Activated T-helper 1 cell treated with anti-CD3 and anti-CD28 coated beads, Interleukin-2, amount 50 U/mL, for 16 hours (primary cell): ENCODE measurements at places on chromosomes 13 and 19.
A peak's percentile ranks its signal among the peaks of the same experiment; 100 is the strongest.

DNA sequence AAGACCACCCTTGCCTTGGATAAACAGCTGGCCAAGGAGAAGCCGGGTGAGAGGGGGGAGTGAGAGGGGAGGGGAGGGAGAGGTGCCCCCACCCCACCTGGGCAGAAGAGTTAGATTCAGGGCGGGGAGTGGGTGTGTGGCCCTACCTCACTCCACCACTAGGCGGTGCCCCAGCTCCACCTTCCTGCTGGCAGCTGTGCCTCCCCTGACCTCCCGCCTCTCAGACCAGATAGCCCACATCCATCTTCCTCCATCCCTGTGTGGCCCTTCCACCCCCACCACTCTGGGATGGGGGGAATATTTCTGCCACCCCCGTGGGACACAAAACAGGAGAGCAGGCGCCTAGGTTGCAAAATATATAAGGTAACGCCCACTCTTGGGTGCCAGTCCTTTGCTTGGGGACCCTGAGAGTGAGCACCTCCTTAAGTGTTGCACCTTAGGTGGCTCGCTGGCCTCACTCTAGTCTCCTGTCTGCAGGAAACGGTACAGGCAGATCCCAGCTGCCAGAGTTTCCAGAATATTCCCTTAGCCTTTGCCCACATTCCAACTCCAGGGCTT, 13.8 kb upstream of the EHD2 start:
- peak; percentile 37 for DNase-seq

GRCh38 chr19:32708457-32708856, 11.1 kb upstream of the TDRD12 start:
- DNase-seq, result no peak

DNA sequence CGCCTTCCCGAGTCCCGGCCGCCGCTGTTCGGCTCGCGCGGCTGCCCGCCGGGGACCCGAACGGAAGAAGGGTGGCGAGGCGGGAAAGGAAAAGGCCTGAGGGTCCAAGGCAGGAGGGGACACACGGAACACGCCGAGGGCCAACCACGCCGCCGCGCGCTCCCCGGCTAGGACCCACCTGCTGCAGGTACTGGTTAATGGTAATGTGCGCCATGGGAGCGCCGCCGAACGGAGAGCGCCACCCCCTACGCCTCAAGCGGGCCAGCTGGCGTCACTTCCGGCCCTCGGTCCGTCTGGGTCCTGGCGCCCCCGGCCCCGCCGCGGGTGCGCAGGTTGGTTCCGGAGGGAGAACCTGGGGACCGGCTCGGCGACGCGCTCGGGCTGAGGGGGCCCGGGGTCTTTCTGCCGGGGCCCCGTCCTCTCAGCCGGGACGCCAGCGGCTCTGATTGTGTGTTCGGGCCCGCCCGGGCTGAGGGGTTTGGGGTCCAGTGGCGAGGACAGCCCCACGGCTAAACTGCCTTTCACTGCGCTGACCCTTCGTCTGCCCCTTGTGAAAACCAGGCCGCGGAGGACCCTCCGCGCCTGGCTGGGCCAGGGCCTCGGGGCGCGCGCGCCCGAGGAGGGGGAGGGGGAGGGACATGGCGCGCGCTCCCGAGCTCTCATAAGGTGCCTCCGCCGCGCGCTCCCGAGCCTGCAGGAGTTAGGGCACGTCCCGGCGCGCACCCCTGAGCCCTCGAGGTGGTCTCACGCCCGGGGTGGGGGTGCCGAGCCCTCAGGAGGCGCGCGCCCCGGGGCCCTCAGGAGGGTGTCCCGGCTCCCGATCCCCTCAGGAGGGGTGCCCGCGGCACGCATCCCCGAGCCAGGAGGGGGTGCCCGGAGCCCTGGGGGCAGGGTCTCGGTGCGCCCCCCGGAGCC, at the start of gene PCID2:
Gene PCID2, minus strand, starts transcription at position 249 of the 915 bp plus-strand sequence. Its CDS starts 35 bp downstream, at position 214.
- peak; percentile 87 for DNase-seq

GRCh38 chr19:5032101-5032967, 63.4 kb downstream of the KDM4B start:
- DNase-seq, result no peak
